Esophagus squamous epithelium (tissue), 5 donors: ENCODE measurements at places on chromosomes 5 and 9.

DNA sequence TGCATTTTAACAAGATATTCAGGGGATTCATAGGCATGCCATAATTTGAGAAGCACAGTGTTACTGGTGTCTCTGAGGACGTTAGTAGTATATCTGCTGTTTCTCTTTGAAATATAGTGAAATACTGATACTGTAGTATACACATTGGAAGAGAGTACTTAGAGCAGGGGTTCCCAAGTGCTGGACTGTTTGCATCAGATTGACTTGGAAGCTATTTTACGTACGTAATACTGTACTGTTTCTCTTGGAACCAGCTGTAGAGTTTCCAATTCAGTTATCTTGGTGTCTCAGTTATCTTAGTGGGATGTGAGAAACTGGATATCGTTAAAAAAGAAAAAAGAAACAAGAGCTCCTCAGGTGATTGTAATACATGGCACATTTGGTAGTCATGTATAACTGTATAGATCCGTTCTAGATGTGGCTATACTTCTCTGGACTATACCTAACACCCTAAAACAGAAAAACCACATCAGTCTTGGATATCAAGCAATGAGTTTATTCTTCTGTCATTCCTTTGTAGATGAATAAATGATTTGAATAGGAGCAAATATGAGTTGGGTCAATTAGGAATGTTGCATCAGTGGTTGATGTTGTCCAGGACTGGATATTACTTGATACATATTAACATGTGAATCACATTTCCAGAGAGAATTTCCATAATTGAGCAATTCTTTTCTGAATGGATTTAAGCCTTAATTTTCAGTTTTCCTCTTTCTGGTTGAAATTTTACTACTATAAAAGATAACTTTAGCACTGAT, 33.4 kb downstream of the PRRC1 start:
- DNase-seq: no peak

DNA sequence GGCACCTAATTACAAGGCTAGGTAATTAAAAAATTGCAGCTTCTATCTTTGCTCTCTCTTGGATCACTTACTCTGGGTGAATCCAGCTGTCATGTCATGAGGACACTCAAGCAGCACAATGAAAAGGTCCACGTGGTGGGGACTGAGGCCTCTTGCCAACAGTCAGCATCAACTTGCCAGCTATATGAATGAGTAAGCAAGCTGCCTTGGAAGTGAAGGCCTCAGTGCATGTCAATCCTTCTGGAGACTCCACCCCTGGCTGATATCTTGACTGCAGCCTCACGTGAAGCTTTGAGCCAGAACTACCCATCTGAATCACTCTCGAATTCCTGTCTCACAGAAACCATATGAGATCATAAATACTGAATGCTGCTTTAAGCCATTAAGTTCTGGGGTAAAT, 140.5 kb downstream of the SNX18 start:
- no peak for DNase-seq

DNA sequence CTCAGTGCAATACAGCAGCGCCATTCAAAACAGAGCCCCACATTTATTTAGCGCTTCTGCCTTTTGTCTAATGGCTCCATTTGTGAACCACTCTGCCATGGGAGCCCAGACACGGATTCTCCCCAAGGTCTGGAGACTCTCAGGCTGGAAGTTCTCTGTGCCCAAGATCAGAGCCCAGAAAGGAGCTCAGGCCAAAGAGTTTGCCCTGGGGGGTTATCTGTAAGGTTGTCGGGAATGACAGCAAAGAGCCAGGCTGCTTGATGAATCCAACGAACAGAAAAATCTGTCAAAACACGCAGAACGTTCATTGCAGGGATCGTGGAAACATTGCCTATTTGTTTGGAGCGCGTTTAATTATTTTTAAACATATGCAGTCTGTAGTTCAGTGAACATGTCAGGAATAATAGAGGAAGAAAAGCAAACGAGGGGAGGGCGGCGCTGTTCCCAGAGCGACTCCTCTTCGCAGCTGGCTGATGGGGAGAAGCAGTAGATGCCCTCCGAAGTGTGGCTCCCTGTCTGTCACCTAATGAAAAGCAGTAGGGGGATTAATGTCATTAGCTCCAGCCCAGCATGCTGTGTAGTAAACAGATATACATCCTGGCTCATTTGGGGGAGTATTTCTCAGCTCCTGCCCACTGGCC, 464.9 kb upstream of the MPDZ start:
- no peak for DNase-seq

GRCh38 chr5:38776149-38776896, 69.5 kb upstream of the OSMR start:
- DNase-seq: no peak

DNA sequence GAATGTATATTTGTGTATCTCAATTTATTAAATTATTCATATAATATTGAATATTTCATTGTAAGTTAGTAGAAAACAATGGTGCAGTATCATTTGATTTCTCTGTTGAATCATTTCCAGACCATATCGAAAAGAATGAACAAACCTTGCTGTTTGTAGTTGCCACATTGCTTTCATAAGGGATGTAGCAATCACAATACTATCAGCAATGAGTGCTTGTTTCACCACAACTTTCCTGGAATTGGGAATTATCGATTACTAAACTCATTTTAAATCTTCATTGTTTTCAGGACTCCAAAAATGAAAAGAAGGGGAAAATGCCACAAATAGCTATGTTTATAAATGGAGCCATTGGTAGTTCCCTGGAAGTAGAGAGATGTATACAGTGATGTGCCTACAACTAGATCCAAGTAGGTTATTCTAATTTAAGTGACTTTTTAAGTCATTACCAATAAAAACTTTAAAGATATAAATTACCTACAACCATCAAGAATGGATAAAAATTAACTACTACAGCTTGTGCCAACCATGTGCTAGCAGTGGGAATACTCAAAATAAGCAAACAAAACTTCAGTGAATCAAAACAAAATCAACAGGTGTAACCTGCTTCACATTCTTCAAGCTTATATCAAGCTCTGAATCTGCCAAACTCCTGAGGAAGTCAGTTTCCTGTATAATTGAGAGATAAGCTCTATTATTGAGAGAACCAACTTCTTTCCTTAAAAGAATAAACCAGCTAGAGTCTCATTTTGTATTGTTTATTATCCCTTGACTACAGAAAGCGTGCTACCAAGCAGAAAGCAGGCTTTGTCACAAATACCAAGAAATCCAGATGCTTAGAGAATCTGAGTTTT, 358.6 kb downstream of the ADGRV1 start:
- no peak for DNase-seq

GRCh38 chr9:116198344-116198743, 44.8 kb downstream of the PAPPA start:
- no peak for DNase-seq

DNA sequence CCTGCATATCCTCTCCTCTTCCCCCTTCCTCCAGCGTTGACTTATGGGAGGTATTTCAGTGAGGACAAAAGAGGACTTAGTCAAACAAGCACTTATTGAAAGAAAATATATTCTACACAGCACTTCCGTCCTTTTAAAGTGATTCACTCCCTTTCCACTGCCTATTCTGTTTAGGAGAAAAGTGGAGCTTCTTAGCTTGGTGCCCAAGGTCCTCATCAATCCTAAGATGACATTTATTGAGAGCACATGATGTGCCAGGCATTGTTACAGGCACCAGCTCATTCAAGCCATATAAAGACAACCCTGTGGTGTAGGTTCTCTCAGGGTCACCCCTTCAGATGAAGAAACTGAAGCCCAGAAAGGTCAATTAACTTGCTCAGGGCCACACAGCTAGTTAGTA, 95.9 kb downstream of the KCNIP1 start:
- no peak for DNase-seq

DNA sequence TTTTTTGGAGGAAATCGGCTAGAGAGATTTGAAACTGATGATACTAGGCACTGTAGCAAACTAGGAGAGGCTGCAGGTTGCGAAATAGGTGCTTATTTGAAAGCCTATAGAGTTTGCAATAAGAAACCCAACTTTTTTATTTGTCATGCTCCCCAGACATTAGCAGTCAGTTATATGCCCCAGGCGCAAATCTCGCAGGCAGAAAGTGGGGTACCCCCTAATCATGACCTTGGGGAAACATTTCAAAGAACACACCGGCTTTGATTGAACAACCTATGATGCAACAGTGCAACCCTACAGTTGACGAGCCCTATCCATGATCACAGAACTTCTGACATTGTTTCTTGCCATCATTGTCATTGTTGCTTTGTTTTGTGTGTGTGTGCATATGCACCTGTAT, 510.5 kb downstream of the RAB3C start:
- DNase-seq: no peak

DNA sequence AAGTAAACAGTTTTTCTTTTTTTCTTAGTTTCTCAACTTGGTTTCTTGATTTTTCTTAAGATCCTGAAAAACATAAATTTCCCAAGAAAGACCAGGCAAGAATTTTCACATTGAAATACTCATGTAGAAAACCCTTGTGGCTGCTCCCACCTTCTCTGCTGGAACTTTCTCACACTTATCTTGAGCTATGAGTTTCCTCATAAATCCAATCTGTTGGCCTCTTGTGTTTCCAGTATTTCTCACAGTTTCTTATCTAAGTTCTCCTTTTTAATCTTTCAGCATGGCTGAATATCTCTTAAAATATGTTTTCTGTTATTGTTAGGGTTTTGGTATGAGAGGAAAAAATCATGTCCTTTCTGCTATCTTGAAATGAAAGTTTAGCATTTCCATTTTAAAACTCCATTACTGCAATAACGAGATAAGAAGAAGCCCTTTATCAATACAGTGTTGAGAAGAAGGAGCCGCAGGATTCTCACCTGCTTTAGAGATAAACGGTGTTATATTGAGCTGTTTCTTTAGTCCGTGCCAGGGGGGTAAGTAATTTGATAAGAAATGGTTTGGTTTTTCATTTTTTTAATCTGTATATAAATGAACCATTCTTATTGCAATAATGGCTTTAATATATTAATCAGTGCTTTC, 89.3 kb downstream of the ALDH1A1 start:
- DNase-seq: no peak

DNA sequence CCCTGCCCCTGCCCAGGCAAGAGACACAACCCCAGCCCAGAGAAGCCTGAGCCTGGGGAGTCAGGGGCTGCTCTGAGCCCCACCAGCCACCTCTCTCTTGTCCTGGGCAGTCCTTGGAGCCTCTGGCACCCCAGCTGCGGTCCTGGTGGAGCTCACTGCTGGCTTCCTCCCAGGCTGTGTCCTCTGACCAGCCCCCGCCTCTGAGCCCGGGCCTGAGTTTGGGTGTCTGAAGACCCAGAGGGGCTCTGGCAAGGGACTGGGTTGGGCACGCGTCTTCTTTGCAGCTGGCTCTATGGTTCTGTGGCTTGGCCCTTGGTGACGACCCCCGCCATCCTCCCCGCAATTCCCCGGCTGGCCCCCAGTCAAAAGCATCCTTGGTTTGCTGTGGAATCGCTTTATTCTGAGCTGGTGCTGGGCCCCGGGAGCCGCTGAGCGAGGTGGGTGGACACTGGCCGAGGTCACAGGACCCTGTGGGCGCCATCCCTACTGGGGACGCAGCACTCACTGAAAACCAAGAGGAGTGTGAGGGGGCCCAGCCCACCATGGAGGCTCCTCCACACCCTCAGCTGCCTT, 985 bp upstream of the LCN10 start:
- DNase-seq: no peak

DNA sequence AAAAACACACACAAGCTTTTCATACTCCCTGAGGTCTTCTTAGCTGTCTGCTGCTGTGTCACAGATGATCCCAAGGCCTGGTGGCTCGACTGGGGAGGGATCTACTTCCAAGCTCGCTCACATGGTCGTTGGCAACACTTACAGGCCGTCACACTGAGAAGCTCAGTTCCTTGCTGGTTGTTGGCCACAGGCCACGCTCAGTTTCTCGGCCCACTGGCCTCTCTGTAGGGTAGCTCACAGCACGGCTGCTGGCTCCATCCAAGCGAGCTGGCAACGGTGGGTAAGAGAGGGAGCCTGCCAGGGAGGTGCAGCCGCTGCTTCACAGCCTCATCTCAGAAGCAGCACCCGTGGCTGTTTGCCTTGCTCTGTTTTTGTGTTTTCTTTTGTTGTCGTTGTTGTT, 43.8 kb upstream of the GFPT2 start:
- no peak for DNase-seq

DNA sequence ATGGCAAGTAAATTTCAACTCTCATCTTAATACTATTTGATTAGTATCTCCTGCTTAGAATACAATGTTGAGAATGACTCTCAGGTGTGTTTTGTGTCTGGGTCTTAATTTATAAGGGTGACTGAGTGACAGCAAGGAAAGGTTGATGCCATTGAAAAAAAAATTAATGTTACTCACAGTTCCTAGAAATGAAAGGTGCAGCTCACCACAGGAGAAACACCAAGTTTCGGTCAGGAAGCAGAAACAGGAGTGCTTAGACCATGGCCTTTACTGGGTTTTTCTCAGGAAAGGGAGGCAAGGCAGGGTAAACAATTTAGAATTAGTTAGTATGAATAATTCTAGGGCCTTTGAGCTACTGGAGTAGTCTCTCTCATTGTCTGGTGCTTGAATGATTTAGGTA, 159.2 kb upstream of the C9orf72 start:
- no peak for DNase-seq

DNA sequence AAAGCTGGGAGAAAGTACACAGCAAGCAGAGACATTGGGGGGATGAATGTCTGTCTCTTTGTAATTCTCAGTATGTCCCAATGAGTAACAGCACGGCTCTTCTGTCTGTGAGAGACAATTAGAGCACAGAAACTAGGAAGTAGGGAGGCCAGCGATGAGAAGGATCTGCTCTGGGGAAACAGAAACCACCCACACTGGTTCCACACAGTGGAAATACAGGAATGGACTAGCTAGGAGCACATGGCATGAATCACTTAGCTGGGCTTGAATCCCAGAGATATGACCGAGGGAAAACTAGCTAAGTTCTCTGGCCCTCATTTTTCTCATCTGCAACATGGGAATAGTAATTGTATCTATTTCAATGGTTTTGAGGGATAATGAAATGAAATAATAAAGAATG, 895.9 kb downstream of the TLE4 start:
- no peak for DNase-seq

DNA sequence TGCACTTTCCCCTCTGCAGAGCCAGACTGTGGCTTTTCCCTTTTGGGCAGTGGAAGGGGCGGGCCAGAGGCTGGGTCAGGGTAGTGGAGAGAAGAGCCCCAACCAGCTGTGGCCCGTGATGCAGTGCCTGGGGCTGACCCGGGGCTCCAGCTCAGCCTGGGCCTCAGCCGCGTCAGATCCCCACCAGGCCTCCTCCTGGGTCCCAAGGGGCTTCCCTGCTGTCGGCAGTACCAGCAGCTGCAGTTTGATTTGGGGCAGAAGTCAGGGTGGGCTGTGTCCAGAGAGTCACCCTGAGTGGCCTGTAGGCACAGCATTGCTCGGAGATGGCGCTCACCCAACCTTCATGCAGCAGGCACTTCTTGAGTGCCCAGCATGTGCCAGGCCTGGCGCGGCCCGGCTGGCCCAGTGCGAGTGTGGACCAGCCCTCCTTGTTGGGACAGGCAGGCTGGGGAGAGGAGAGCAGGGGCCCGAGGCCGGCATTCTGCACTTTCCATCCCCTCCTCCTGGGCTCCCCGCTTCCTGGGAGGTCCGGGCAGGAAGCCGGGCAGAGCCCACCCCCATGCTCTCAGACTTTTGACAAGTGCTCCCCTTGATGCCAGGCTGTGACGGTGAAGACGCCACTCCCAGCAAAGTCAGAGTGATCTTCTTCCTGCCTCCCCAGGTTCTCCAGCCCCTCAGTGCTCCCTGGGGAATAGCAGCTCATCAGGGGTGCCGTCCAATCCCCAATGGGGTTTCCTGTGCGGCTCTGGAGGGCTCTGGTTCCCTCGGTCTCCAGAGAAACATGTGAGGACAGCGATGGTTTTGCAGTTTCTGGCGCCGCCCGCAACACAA, 88.3 kb upstream of the COL5A1 start:
- no peak for DNase-seq
